Endothelial cell (in vitro differentiated cells): ENCODE measurements at places on chromosomes 1 and 21.

DNA sequence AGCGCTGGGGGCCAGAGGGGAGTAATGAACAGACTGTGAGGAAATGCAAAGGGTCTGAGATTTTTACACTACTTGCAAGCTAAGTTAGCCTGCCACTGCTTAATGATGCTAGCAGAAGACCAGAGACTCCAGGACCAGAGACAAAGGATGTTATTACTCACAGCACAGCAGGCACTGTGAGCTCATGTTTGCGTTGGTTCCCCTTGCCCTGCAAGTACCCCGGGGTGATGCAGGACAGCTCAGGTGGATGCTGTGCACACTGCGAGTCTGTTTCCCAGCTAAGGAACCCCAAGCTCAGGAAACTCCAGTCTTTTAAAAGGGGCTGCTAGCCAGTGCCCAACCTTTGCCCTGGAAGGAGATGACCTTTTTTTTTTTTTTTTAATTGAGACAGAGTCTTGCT is 1.2 kb downstream of the FHAD1 start:
- no peak for DNase-seq

DNA sequence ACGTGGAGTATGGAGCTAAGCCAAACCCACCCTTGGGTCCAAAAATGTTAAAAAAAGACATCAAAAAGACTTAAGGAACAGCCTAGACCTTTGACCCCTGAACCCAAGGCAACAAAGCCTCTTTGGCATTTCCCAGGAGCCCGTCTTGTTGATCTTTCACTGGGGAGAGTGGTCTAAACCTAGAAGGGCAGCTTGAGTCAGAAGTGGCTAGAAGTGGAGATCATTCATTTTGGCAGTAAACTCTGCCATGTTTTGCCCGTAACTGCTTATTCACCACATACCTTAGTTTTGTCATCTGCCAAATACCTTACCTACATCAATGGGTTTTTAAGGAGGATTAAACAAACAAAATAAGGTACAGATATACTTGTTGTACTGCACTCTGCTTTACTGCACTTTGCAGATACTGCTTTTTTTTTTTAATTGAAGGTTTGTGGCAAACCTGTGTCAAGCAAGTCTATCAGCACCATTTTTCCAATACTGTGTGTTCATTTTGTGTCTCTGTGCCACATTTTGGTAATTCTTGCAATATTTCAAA is 1.7 kb upstream of the CTSE start:
- no peak for DNase-seq

DNA sequence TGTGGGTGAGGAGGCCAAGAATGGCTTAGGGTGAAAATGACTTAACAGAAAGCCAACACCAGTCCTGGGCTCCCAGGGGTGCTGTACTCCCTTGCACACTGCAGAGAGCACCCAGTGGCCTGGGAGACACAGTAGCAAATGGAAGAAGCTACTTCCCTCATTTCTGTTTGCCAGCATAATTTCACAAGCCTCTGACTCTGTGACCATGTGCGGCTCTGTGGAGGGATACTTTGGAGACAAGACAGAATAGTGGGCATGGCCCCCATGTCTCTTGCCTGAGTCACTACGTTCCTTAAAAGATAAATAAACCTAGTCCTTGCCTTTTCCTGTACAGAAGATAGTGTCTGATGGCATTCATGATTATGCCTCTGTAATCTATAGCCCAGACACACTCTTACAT is 38.1 kb downstream of the TRIM62 start:
- no peak for DNase-seq

- DNase-seq, result no peak
Observed at GRCh38 chr1:86699186-86699585, 5.2 kb upstream of the SH3GLB1 start.

DNA sequence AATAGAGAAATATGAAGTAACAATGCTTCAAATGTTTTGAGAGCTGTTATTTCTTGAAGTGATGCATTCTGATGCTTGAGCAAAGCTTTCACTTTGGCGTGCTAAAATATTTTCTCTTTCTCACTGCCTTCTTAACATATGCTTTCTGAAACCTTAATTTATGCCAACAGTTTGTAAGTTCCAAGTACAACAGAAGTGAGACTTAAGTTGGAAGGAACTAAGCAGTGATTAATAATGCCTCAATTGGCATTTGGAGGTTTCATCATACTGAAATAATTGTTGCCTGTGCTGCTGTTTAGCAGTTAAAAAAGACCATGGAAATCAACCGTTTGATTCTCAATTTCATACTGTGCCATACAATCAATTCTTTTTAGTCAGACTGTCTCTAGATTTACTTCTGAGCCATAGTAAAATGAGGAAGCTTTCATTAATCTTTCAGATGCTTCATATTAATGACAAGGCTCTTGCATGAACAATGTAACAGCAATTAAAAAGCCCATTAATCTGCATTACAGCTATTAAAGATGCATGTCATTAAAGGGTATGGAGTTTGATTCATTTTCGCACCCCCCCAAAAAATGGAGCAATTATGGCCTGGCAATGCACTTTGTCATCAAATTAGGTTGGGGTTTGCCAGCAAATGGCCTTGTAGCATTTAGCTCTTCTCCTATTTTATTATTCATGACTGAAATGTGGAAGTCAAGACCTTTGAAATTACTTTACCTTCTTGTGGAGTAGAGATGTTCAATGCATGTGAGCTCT is 375.3 kb downstream of the USH2A start:
- DNase-seq, result no peak

- DNase-seq, result no peak
Observed at GRCh38 chr21:45265721-45266517, 21.8 kb downstream of the POFUT2 start.

DNA sequence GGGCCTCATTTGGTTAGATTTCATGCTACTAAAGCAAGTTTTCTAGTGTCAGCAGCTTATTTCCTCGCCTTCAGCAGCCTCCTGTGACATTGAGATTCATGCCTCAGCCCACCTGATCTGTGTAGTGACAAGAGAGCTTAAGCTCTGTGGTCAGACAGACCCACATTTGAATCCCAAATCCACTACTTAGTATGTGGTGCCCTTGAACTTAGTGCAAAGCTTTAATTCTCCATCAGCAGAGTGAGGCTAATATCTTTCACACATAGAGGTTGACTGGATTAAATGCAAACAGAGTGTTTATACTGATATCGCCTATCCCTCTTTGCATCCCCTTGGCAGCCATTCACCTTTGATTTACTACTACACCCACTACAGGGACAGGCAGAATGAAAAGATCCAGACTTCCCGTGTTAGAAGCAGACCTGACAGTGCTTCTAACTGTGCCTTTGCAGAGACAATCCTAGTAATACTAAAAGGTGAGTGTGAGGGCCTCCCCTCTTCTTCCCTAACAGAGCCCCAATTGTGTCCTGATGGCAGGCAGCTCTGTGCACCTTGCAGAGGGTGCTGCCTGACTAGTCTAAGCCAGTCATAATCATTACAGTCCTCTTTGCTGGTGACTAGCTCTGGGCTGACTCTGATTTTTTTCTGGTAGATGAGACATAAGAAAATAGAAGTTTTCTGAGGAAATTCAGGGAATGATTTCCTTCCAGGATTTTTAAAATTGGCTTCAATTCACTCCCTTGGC is 264.0 kb downstream of the CTH start:
- no peak for DNase-seq

DNA sequence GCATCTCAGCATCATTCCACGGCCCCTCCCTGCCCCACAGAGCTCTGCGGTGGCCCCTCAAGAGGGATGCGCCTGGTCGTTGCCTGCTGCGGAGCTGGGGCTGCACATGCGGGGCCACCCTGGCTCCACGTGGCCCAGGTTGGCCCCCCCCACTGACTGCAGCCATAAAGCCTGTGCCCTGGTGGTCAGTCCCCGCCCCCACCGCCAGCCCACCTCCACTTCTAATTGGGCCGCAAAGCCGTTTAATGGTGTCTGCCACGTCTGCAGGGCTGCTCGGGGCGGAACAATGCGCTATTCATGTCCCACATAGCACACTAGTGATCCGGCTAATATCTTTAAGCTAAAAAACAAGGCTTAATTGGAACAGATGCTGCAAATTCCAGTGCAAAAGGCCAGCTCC is 33.5 kb upstream of the ACTRT2 start:
- no peak for DNase-seq

GRCh38 chr1:16980473-16981268 is at the start of gene MFAP2:
MFAP2 (minus strand) TSS chr1:16980620; CDS start chr1:16978273, 2,347 bp downstream.
- DNase-seq, result peak; percentile 47

GRCh38 chr1:150863724-150864123 is 12.7 kb downstream of the ARNT start:
- DNase-seq, result no peak

DNA sequence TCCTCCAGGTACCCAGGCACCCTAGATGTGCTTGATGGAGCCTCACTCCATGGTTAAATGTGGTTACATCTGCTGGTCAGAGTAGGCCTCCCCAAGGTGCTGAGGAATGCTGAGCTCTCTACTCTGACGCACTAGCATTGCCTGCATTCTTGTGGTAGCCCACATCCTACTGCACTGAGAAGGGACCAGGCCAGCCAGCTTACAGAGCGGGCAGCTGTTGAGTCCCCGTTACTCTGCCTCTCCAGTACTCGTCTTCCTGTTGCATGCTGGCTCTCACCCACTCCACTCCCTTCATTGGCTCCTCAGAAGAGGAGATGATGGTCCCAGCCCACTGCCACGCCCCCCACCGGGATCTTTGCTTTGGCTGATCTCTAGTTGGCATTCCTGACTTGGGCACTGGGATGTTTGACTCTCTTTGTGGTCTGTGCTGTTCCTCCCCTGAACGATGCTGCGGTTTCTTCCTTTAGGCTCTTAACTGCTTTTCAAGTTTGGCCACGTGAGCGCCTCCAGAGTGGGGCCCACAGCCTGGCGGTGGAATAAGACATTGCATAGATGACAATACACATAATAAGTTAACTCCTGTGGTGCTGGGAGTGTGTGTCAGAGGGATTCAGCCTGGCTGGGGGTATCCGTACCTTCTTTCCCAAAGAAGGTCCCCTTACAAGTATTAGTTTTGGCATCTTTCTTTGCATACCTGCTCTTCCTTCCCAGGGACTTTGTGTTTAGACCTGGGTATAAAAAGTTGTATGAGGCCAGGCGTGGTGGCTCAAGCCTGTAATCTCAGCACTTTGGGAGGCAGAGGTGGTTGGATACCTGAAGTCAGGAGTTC is 18.6 kb downstream of the AZIN2 start:
- DNase-seq, result no peak

- DNase-seq, result no peak
Observed at GRCh38 chr1:205477759-205478247, 22.0 kb upstream of the BLACAT1 start.

- no peak for DNase-seq
Observed at GRCh38 chr1:99457381-99458165, 188.3 kb upstream of the PALMD start.

DNA sequence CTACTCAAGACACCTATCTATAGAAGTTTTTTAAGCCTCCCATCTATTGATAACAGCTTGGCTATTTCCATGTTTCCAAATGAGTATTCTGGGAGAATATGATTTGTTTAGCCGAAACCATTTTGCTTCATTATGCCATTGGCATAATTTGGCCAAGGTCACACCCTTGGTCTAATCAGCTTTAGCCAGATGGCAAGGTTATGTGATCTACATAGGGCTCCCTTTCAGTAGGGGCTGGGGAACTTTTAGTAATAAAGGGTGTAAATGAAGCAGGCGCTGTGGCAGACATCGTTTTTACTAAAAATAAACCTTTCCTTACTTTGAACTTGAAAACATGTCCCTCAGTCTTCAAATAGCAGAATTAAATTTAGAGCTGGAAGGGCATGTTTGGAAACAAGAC is 3.0 kb upstream of the PDC start:
- no peak for DNase-seq

- DNase-seq, result no peak
Observed at GRCh38 chr1:43363283-43363934, 4.4 kb downstream of the ELOVL1 start.

GRCh38 chr1:115524236-115524635 is 117.5 kb upstream of the VANGL1 start:
- DNase-seq, result no peak

DNA sequence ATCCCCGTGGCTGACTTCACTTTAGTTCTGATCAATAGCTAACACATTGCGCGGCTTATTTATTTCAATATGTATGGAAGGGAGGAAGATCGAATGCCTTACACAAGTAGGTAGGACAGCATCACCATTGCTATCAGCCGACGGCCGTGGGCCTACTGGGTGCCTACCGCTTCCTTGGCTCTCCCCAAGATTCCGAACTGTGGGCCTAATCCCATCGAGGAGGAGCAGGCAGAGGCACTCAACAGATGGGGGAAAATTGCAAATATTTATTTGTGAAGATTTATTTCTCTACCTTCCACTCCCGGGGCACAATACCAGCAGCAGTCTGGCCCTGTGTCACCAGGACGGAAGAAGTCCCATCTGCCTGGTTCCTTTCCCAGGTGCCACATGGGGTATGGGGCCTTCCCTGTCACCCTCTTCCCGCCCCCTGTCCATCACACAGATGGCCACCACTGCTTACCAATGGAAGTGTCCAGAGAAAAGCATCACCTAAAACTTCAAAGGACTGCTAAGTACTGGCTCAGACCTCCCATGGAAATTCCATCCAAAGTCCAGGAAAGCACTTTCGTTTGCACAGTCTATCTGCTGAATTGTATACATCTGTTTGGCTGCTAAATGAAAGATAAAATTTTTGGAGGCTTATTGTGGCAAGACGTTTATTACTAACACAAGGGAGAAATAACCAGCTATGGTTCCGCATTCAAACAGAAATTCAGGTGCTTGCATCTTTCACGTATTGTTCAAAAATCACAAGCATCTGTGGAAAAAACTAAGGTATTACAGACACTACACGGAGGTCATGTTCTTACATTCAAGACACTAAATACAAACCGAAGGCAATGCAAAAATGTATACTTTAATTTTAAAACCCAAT is 11.8 kb downstream of the AGT start:
- no peak for DNase-seq

- DNase-seq, result no peak
Observed at GRCh38 chr21:38914528-38915293, 109.0 kb downstream of the ETS2 start.

- DNase-seq, result no peak
Observed at GRCh38 chr1:225508538-225509375, 80.9 kb upstream of the LBR start.

DNA sequence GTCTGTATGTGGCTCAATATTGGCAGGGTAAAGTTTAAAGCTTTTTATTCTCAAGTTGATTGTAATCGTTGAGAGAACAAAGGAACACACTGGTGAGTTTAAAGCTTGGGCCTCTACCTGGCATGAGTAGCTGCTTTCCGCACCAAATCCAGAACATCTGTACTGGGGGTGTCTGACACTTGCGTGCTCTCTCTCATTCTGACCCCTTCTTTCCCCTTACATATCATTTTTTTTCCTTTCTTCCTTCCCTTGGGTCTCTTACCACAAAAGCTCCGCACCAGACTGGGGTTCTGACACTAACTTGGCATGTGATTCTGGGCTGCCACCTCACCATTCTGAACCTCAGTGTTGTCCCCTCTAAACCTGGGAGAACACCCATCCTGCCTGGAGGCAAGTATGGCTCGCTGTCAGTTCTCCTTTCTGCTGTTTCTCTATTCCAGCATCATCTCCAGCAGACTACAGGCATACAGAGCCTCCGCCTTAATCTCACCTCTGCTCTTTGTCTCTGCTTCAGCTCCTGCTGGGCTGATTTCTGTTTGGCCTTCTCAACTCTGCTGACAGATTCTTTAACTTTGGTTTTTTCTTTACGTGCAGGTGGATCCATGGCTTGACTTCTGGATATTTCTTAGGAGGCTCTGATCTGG is 859 bp upstream of the ERMAP start:
- DNase-seq, result no peak
